ENCODE measurements at places on chromosomes 1 and 21.

DNA sequence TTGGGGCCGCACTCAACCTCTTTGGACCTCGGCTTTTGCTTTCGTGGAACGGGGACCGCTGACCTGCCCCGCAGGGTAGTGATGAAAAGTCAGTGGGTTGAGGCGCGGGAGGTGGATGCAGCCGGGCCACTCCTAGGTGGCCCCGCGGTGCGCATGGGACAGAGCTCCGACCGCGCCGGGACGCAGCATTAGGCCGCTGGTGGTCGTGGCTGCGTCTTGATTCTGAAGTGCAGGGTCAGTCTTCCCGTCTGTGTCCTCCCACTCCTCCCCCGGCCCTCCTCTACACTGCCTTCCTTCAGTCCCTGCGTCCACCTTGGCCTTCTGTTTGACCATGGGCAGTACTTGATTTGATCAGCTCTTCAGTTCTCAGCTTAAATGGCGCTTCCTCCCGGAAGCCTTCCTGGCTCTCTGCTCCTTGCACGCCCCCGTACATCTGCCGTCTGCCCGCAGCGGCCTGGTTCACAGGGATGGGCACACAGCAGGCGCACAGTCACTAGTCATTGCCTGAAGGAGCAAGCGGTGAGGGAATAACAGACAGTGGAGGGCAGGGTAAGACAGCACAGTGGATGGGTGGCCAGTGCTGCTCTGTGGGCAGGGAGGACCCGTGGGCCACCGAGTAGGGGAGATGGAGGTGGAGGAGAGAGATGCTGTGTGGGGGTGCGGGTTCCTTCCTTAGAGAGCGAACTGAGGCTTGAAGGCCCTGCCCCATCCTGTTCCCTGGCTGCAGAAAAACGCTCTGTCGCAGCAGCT, 633 bp downstream of the THEMIS2 start:
- DNase-seq, result no peak

GRCh38 chr1:112850034-112850757, 105.8 kb downstream of the SLC16A1 start:
- DNase-seq, result no peak

DNA sequence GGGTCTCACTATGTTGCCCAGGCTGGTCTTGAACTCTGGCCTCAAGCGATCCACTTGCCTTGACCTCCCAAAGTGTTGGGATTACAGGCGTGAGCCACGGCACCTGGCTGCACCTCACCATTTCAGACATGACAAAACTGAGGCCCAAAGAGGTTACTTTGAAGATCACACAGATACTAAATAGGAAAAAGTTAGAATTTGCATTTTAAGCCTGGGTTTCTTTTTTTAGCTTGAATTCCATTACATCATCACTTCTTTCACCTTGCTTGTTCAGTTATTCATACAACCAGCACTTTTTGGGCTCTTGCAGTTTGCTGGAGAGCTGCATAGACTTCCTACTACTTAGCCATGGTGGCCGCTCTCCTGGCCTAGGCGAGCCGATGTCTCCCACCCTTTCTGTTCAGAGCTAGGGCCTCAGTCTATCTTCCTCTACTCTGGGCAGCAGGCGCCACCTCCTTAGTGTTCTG, 16.3 kb upstream of the CD2 start:
- no peak for DNase-seq

GRCh38 chr1:197915862-197916499, 1.2 kb upstream of the LHX9 start:
- DNase-seq, result no peak

DNA sequence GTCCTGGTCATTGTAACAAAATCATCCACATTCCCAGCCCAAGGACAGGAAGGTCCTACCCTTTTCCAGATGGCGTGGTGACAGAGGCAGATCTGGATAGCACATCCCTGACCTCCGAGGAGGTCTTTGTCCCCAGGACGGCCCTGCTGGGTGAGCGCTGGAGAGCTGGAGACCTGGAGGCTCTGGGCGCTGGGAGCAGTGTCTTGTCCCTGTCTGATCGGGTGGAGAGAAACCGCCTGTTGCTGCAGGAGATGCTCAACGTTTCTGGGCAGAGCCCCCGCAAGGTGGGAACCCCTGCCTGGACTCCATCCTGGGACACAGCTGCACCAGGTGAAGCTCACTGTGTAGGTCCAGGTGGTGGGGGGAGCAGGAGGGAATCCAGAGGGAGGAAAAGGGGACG, 4.1 kb downstream of the KIAA1614 start:
- no peak for DNase-seq

Measured in NCI-H1048 (cell line).